ENCODE measurements at places on chromosomes 13 and 19. TPM values are rescaled to one million over a fixed set of nuclear protein-coding genes. Genes with fewer than 3 reads are reported as not detected.

Gene ZNF626
- 7.0 TPM for total RNA-seq

DNA sequence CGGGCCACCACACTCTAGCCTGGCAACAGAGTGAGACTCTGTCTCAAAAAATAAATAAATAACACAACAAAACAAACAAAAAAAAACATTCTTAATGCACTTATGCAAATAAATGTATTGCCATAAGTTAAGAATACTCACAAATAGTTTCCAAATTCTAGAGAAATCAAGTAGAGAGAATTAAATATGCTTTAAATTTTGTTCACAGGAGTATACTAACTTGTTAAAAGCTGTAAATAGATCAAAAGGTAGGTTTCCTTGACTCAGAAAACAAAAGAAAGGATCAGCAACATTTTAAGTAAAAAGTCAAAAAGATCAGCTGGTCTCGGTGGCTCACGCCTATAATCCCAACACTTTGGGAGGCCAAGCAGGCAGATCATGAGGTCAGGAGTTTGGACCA, 50.5 kb upstream of the ZNF429 start:
- no peaks in the 10 kb centered on the region for H3K27me3 ChIP-seq
- H3K27ac ChIP-seq, result no peak overlapping the region
- peaks cover 38% of the 10 kb centered on the region for H3K36me3 ChIP-seq
- H3K4me1 ChIP-seq, result no peaks in the 10 kb centered on the region

DNA sequence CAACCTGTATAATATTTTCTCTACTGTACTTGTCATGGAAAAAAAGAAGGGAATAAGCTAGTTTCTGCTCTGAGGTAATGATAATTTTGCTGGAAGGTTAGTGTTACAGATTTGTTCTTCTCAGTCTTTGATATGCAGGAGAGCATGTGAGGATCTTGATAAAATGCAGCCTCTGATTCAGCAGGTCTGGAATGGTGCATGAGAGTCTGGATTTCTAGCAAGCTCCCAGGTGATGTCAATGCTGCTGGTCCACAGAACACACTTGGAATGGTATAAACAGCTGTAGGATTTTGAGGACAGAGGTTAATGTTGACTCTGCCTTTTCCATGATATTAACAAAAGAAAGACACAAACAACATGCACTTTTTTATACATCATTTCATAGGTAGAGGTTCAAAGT, 173.6 kb downstream of the NDFIP2 start:
- H3K36me3 ChIP-seq, result no peaks in the 10 kb centered on the region
- H3K4me1 ChIP-seq, result no peaks in the 10 kb centered on the region
- no peak for DNase-seq
- no peaks in the 10 kb centered on the region for H3K27me3 ChIP-seq
- no peak overlapping the region for H3K4me3 ChIP-seq

- no peaks in the 10 kb centered on the region for H3K36me3 ChIP-seq
- H3K4me1 ChIP-seq, result peaks cover 21% of the 10 kb centered on the region
- H3K27me3 ChIP-seq, result peaks cover 66% of the 10 kb centered on the region
- H3K4me3 ChIP-seq, result peak overlapping the region; percentile 61
- peak; percentile 48 for DNase-seq
Observed at GRCh38 chr19:46493236-46494145, 2.2 kb downstream of the PNMA8B start.

GRCh38 chr13:75443356-75443958, 38.5 kb downstream of the TBC1D4 start:
- peaks cover 13% of the 10 kb centered on the region for H3K27me3 ChIP-seq
- H3K4me1 ChIP-seq, result no peaks in the 10 kb centered on the region
- H3K36me3 ChIP-seq, result no peaks in the 10 kb centered on the region
- DNase-seq, result no peak
